NCI-H2227 treated with DMSO at 0.1 percent for 48 hours (cell line): ENCODE measurements at places on chromosomes 3 and 15.

DNA sequence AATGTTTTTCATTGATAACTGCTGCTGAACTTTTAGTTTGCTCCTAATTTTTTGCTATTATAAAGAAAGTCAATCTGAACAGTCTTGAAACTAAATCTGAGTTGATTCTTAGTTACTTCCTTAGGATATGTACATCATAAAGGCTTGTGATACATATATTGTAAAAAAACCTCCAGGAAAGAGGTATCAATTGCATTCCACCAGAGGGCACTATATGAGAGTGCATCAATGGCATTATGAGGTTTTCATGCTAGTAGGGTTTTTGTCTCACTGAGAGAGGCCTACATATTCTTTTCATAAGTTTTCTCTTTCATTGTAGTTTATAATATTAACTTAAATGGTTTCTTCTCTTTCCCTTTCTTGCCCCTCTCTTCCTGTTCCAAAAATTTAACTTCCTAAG, 46.9 kb downstream of the PIK3R4 start:
- DNase-seq = peak; percentile 1

DNA sequence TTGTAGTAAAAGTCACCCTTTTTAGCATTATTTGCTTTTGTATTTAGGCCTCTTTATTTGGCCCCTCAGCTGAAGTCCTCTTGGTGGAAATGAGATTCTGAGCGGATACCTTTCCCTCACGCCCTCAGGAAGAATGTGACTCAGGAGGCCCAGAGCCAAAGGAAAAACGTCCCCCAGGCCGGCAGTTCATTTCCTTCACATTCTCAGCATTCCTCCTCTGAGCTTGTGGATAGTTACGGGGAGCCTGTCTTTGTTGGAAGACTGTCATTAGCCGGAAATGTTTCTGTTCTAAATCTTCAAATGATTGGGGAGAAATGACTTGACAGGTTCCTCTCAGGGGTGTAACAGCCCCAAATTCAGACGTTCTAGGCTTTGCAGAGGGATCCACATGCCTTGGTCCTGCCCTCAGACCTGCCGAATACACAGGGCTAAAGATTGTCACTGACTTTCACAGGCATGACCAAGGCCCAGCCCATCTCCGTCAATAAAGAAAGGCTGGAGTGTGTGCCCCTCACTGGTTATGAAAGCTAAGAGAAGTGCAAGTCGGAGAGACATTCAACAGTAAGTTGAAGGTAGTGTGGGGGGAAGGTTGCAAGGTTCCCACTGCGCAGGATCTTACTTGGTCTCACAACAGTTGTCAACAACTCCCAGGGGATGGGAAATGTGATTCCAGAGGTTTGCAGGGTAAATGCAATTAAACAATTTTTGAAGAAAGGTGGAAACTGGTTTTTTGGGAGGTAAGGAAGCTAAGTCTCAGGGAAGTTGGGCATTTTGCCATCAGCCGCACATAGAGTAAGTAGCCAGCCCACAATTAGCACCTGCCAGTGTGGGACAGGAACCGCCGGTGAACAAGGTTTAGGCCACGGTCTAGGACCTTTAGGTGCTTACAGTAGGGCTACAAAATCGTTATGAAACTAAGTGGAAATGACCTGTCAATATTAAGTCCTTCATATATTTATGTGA, 39.7 kb upstream of the MYZAP start:
- DNase-seq = no peak

- no peak for DNase-seq
Observed at GRCh38 chr3:72465853-72466252, 382.4 kb downstream of the SHQ1 start.

GRCh38 chr3:127735767-127736693, 63.3 kb downstream of the ABTB1 start:
- DNase-seq = no peak

DNA sequence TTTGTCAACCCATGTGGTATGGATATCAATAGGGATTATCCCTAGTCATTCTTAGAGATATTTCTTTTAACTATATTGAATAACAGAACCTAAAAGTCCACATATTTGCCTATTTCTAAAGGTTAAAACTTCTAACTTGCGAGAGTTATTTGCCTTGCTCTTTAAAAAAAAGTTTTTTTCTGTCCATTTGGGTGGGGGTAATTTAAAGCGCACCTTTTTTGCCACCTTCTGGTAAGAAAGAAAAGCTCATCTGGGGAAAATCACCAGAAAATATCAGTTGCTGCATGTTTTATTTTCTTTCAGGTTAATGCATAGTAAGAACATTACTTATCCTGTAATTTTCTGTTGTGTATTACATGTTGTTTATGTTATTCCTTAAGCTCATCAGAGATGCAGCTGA, 242.0 kb upstream of the GOLGA6L4 start:
- no peak for DNase-seq

- no peak for DNase-seq
Observed at GRCh38 chr15:52496175-52496574, 32.5 kb downstream of the MYO5A start.

DNA sequence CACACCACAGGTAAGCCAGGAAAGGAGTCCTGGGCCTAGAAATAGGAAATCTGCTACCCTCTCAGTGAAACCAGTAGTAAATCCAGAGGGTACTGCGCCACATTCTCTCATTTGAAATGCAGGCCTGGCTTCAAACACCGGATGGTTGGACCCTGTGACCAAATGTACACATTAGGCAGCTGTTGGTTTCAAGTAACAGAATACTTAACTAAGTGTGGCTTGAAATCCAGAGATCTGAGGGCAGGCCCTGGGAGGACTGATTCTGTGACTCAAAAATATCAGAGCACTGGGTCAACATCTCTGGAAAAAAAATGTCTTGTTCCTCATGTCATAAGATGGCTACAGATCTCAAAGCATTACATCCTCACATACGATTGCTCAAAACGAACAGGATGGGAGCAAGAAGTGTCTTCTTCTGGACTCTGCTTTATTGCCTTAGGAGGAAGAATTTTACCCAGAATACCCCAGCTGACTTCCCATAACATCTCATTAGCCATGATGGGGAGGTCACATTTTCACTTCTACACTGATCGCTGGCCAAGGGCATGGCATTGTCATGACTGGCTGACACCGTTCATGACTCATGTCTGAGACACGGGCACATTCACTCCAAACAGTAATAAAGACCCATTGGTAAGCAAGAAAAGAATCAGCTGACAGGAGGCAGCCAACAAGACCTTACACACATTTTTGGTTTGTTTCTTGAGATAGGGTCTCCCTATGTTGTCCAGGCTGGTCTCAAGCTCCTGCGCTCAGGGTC, 166.0 kb downstream of the ARRDC4 start:
- no peak for DNase-seq

GRCh38 chr3:68090571-68090970, 436.2 kb upstream of the SUCLG2 start:
- no peak for DNase-seq

DNA sequence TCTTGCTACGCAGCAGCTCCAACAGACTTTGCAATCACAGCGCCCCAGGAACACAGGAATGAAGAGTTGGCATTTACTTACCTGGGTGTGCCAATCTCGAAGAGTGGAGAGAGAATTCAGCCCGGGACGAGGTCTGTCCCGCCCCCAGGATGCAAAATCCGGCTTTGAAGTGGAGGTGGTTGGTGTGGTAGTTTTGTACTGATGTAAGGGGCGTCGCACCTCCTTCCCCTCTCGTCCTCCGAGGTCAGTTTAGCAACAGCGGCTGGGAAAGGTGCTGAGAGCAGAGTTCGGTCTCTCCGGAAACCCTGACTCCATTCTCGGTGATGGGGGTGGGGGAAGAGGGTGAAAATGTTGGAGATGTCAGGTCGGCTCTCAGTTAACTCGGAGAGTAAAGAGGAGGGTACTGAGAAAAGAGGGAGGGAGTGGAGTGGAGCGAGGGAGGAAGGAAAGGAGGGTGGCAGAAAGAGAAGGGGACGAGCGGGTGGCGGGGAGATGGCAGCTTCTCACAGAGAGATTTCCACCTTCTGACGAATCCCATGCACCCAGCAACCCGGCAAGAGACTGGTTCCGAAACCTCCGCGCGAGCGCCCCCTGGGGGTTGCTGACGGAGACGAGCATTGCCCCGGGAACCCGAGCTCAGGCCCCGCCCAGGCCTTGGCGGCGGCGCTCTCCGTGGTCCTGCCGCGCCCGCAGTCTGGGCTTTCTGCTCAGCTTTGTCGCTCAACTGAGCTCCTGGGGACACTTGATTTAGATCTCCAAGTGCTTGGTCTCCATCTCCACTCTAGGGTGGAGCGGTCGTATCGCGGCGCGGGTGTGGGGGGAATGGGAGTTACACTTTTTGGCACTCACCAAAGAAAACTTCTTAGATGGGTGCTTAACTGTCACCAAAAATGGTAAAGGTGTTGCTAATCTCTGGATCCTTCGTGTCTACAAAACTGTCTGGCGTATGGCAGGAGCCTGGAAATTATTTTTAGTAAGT, at the start of gene CPNE4:
TSS of gene CPNE4 (minus strand) at position 529 of the 979 bp plus-strand sequence.
- peak; percentile 80 for DNase-seq

- no peak for DNase-seq
Observed at GRCh38 chr15:92473756-92474155, 80.1 kb downstream of the ST8SIA2 start.

- DNase-seq = no peak
Observed at GRCh38 chr3:44236485-44236908, 5.2 kb upstream of the TOPAZ1 start.

GRCh38 chr15:51830276-51830806, 888 bp downstream of the TMOD3 start:
- no peak for DNase-seq

- no peak for DNase-seq
Observed at GRCh38 chr15:78969687-78970349, 25.0 kb upstream of the CTSH start.

GRCh38 chr3:11060500-11061251, 68.1 kb downstream of the SLC6A1 start:
- DNase-seq = peak; percentile 59

GRCh38 chr3:126352476-126353454, 4.4 kb downstream of the KLF15 start:
- DNase-seq = no peak

DNA sequence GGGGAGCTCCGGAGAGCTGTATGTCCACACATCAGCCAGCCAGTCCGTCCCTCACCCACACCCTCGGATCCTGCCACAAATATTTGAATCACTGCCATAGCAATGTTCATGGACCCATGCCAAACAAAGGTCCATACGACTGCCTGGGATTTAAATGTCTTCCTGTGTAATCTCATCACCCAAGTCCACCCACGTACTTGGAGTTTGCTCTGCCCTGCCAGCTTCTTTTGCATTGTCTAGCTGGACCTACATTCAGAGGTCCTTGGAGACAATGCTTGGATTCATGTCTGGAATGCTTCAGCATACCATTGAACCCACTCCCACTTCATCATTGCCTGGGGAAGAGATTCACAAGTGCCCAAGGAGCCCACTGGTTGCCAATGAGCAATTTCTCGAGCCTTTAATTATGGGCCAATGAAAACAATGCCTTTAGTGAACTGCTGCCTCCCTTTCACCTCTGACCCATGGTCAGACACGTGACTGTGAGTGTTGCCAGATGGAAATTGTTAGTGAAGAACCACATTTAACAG, 90.4 kb upstream of the PHLDB2 start:
- DNase-seq = no peak

DNA sequence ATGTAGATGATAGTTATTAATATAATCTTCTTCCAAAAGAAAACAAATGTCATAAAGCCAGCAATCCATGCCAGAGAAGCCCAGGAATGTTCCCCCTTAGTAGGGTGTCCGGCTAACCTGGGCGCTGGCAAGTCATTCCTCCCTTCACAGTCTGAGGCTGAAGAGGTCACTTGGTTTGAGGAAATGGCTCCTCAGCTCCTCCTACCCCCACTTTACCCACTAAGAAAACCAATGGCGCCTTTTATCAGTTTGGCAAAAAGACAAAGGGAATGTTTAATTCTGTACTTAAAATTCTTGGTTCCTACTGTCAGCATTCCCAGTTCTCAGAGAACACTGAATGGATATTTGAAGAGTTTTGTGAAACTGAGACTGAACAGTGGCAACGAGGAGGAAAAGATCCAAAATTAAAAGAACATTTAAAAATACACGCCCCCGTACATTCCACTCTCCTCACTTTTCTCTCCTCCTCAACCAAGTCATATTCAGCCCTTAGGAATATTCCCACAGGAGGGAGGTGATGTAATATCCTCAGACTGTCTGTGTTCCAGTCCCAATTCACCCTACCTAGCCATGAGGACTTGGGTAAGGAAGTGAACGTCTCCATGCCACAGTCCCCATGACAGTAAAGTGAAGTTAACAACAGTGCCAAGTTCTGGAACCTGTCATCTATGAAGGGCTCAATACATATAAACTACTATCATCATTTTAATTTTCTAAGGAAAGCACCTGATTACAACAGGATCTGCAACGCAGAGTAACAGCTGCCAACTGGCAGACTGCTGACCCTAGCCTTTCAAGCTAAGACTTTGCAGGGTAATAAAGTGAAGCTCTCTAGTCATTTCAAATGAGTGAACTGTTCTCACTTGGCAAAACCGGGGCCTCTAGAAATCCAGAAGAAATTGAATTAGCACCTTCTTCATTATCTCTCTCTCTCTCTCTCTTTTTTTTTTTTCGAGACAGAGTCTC, 234.5 kb upstream of the ICE2 start:
- DNase-seq = no peak

GRCh38 chr3:50275996-50276761, 2.7 kb upstream of the LSMEM2 start:
- no peak for DNase-seq

- no peak for DNase-seq
Observed at GRCh38 chr3:96869316-96869715, 54.9 kb downstream of the EPHA6 start.

DNA sequence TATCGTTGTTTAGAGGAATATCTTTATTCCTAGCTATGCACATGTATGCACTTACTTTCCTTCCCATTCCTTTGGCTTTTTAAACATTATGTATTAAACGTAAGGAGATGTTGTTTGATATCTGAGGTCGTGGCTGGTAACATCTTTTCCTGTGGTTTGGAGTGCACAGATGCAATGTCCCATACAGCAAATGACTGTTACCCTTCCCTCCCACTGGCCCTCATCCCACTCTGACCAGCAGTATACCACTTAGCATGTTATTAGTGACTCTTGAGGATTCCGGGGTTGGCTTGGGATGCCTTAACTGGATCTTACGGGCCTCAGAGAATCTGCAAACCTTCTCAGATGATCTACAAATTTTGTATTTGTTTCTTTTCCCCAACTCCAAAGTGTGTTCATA, 34.5 kb downstream of the TGFBR2 start:
- no peak for DNase-seq

- DNase-seq = no peak
Observed at GRCh38 chr3:112782491-112782890, 64.2 kb downstream of the CD200R1L start.

GRCh38 chr3:120894316-120895057, 13.5 kb upstream of the STXBP5L start:
- DNase-seq = peak; percentile 2

DNA sequence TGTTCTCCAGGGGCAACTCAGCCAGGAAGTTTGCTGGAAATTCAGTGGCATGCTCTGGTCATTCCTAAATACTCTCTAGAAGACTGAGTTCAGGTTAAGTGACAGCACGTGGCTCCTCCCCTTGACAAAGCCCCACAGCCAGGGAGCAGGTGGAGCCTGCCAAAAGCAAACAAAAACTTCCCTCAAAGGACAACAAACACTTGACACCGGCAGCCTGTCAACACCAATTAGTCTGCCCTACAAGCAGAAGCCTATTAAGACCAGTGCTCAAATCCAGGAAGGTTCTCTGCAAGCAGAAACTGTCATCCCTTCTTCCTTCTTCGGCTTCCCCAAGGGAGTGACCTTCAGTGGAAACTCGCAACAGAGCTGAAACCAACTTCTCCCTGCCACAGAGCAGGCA, 5.0 kb downstream of the MEX3B start:
- DNase-seq = peak; percentile 36
